ENCODE measurements at places on chromosomes 6 and 20.
A peak's percentile ranks its signal among the peaks of the same experiment; 100 is the strongest.

- DNase-seq, result no peak
Observed at GRCh38 chr20:58071991-58072390, 156.5 kb downstream of the ANKRD60 start.

DNA sequence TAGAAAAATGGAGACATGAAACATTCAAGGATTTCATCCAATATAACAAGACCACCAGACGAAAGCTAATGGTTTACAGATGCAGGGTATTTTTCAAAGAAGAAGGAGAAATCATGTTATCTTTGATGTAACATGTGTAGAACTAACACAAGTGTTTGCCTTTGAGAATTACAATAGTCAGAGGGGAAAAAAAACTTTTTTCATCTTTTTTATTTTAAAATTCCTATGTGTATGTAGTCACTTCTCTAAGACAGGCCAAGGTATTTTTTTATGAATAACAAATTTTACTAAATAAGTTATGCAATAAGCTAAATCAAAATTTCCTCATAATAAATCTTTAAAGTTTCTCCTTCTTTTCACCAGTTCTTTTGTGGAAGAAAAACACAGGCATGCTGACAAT lies 161.4 kb downstream of the PDE7B start:
- no peak for DNase-seq

- peak; percentile 30 for DNase-seq
Observed at GRCh38 chr20:43448748-43449535, 8.8 kb upstream of the SRSF6 start.

DNA sequence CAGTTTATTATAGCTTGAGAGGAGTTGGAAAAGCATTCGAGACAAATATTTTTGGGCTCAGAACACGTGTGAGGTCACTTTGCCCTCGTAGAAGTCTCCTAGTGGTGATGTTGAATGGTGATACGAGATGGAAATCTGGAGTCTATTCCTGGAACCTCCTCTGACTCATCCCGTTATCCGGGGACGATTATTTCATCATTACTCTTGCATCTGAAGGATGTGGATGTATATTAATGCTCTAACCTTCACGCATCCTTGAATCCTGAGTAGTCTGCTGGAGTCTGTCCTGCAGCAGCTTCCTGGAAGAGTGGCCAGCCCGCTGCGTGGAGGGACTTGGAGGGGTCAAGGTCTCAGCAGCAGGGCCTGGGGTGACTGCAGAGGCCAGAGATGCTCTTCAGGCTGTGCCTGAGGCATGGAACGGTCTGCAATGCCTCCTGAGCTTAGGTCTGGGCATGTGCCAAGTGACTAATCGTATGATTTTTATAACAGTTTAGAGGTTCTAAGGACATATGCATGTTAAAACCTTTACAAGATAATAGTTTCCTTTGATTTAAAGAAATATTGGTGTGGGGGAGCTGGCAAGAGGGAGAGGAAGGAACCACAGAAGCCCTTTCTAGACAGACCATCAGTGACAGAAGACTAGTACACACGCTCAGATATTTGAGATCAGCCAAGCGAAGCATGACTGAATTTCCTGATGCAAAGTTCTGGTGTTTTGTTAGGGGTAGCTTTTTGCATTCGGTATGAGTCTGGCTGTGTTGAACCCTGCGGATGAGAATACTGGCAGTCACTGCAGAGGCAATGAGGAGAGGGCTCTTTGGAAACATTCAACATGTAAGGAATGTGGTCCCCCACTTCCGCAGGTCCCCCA lies 400.2 kb downstream of the QKI start:
- DNase-seq, result no peak

DNA sequence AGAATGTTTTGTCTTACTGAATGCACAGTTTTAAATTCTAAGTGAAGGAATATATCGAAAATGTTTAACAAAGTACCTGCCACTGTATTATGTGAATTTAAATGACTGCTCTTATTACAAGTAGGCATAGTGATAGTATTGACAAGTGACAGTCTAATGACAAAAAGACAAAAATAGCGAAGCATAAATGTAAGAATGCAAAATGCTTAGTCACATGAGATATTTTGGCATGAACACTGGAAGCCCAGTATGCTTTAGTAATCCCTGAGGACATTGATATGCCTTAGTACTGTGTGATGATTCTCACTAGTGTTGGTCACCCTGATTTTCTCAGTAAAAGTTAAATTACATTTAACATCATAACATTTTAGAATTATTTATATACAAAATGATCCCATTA lies 153.5 kb downstream of the EYA4 start:
- no peak for DNase-seq

- DNase-seq, result no peak
Observed at GRCh38 chr6:128511506-128511905, 8.9 kb downstream of the PTPRK start.

- no peak for DNase-seq
Observed at GRCh38 chr20:25303292-25304024, 55.6 kb downstream of the PYGB start.

DNA sequence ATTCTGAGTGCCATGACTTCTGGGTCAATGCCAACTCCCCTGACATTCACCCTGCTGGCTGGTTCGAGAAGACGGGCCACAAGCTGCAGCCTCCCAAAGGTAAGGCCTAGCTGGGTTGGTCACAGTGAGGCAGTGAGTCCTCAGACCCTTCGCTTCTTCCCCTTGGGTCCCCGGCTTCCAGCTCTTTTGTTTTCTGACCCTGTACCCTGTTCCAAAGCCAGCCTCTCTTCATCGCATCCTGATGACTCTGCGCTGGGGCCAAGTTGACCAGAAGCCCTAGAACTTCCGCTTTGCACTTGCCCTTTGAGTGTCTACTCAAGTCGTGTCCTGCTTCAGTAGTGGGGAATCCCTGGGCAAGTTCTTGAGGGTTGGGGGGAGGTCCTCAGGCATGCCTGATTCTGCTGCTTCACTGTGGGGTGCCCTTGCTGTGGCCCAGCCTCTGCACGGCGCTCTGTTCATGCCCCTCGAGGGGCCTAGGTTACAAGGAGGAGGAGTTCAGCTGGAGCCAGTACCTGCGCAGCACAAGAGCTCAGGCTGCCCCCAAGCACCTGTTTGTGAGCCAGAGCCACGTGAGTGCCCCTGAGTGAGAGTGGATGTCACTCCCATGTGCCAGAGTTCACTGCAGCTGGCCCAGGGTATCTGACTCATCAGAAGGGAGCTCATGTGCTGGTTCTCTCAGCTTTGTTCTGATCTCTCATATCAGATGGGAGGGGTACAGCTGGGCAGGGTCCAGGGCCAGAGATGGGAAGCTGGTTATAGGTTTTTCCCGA lies 23.0 kb downstream of the L3MBTL1 start:
- no peak for DNase-seq

- DNase-seq, result no peak
Observed at GRCh38 chr20:4691753-4692152, 30.0 kb upstream of the PRND start.

DNA sequence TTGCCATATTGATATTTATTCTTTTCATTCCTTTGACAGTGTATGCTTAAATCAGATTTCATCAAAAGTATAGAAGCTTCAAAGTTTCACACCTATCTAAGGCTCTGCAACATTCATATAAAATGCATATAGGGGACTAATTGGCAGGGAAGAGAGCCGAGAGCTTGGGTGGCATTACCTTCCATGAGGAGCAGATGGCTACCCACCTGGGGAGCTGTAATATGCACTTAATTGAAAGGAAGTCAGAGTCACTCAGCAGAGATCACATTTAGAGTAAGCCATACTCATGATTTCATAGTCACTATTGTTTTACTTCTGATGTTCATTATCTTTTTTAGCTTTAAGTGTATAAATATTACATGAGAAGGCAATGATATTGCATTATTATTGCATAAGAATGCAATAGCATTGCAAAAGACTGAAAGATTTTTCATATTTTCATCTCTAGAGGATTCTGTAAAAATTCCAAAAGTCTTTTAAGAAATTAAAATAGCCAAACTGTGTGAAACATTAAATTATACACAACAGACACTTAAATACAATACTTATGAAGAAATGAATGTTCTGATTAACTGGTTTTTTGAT lies 1305.2 kb downstream of the EPHA7 start:
- no peak for DNase-seq

- DNase-seq, result no peak
Observed at GRCh38 chr6:162416831-162417537, 310.6 kb downstream of the PRKN start.

DNA sequence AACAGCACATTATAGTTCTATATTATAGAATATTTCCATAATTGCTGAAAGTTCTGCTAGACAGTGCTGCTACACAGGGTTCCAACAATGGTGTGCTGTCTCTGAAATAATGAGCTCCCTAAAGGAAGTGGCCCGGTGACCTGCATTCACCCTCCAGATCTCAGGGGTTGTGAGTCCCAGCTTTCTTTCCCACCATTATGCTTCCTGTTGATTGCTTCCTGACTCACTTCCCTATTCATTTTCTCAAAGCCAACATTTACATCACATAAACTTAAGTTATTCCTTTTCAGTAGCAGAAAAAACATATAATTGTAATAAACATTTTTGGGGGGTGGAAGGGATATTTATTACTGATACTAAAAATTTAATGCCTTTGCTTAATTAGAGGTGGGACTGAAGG lies 12.9 kb upstream of the CCN6 start:
- DNase-seq, result no peak

GRCh38 chr6:128663238-128663637 lies 142.8 kb upstream of the PTPRK start:
- no peak for DNase-seq

- DNase-seq, result no peak
Observed at GRCh38 chr6:25578538-25578937, 73.5 kb upstream of the SCGN start.

- DNase-seq, result no peak
Observed at GRCh38 chr6:35810971-35811698, 6.0 kb downstream of the LHFPL5 start.

GRCh38 chr6:31385041-31385440 lies 18.4 kb upstream of the MICA start:
- DNase-seq, result no peak

- no peak for DNase-seq
Observed at GRCh38 chr20:45355209-45356084, 7.2 kb upstream of the SDC4 start.

GRCh38 chr6:108463784-108464183 lies 96.9 kb upstream of the FOXO3 start:
- DNase-seq, result no peak

DNA sequence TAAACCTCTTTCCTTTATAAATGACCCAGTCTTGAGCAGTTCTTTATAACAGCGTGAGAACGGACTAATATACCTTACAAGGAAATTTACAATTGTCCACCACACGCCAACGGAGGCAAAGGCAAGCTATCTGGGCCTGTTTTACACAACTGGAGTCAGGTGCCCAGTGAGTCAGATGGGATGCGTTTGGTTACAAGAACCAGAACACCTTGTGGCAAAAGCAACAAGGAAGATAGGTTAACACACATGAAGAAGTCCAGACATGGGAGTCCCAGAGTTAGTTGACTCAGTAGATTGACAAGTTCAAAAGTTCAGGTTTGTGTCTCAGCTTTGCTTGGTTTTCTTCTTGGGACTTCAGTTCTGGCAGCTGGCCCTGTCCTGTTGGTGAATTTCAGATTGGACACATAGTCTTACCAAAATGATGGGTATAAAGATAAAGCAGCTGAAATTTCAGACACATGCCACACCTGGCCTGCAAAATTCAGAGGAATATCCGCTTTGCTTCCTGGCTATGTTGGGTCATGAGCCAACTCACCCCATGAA lies 97.9 kb downstream of the PXDC1 start:
- no peak for DNase-seq

DNA sequence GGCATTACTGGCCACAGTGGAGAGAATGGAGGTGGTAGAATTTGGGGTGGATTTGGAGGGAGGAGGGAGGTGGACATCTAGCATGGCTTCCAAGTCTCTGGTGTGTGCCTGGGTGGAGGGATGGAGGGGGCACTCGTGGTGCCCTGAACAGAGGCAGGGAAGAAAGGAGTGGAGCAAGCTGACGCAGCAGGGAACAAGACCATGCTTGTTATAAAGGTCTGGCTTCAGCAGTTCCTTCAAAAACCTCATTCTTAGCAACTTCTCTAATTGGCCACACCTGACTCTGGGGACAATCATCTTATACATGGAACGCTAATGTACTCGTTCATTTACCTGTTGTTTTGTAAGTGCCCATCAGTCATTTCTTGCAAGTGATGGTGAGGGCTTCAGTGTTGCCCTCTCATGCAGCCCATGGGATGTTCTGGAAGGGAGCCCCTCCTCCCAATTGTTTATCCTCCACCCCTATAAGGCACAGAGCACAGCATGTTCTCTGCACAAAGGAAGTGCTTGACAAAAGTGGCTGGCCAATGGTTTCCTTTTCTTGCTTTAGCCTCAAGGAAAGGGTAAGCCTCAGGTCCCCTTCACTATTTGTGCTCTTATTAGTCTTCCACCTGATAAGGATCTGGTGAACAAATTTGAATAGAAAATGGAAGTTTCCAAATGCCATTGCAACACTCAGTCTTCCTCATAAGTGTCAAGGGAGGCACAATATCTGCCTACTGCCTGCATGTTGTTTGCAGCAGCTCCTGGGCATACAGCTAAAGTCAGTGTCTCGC lies 39.3 kb downstream of the GFOD1 start:
- no peak for DNase-seq

GRCh38 chr20:55515832-55516231 lies 489.5 kb downstream of the CBLN4 start:
- DNase-seq, result no peak

- no peak for DNase-seq
Observed at GRCh38 chr6:140766999-140767398, 1365.7 kb upstream of the GJE1 start.

GRCh38 chr6:144879436-144879835 lies 594.3 kb downstream of the UTRN start:
- no peak for DNase-seq

DNA sequence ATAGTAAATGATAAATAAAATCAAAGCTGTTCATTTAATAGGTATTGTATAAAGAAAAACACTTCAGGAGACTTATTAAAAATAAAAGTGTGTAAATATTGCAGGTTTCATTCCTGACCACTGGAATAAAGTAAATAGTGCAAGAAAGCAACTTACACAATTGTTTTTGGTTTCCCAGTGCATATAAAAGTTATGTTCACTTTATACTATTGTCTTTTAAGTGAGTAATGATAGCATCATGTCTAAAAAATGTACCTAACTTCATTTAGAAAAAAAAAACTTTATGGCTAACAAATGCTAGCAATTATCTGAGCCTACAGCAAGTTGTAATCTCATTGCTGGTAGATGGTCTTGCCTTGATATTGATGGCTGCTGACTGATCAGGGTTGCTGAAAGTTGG lies 726.6 kb upstream of the POU3F2 start:
- no peak for DNase-seq

GRCh38 chr6:46642928-46643751 lies 9.5 kb downstream of the CYP39A1 start:
- DNase-seq, result no peak

All from NCI-H1694 treated with DMSO at 0.1 percent for 48 hours (cell line).